Activated CD4-positive, alpha-beta T cell treated with anti-CD3 and anti-CD28 coated beads, Interleukin-2, amount 50 U/mL, for 24 hours (primary cell): ENCODE measurements at places on chromosomes 7 and 10.
A peak's percentile ranks its signal among the peaks of the same experiment; 100 is the strongest.

DNA sequence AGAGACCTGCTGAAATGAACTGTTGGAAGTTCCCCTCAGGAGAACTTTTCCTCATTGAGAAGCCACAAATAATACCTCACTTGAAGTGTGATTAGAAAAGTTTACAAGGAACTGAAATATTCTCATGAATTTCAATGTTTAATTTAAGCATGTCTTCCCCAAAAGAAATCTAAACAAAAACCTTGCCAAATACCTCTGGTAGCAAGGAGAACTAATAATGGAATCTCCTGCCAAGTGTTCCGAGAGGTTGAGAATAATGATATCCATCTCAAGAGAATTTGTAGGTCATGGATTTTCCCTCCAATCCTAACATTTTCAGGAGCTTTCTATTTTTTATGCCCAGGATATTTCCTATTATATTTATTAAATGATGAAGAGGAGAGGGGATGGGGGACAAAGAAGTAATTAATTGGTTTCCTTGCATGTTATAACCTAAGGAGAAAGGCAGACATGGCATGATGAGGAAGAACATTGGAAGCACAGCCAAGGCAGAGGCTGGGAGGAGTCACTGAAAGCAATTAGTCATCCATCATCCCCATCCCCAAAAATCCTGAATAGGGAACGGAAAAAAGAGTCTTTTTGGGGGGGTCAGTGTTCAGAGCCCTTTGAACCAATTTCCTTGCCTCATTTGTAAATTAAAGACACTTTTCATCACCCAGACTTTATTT, 93.6 kb upstream of the IL6 start:
- DNase-seq = no peak

DNA sequence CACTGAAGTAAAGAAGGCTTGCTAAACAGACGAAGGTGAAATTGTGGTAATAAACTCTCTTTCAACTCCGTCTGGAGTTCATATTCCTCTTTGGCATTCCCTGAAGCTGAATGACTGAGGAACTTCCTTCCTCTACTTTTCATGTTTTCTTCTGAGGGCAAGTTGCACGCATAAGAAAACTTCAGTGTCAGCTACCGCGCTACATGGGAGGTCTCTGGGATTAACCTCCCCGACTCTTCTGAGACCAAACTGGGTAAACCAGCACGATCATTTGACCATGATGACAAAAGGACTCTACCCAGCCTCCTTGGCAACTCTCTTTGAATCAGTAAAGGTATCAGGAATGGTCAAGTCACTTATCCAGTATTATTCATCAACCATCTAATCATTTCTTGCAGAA, 44.7 kb downstream of the RHOBTB1 start:
- no peak for DNase-seq

GRCh38 chr7:121273467-121274167, 55.2 kb upstream of the WNT16 start:
- DNase-seq = no peak

GRCh38 chr7:107813524-107813923, 10.5 kb upstream of the SLC26A3 start:
- DNase-seq = peak; percentile 21

- no peak for DNase-seq
Observed at GRCh38 chr10:352476-353235, 217.4 kb downstream of the ZMYND11 start.

GRCh38 chr7:152313831-152314604, 121.8 kb downstream of the KMT2C start:
- DNase-seq = no peak

GRCh38 chr10:75652146-75652740, 220.8 kb downstream of the LRMDA start:
- no peak for DNase-seq
